Posterior cingulate gyrus (tissue), 11 donors: ENCODE measurements at places on chromosomes 7 and 10.
A peak's percentile ranks its signal among the peaks of the same experiment; 100 is the strongest.

DNA sequence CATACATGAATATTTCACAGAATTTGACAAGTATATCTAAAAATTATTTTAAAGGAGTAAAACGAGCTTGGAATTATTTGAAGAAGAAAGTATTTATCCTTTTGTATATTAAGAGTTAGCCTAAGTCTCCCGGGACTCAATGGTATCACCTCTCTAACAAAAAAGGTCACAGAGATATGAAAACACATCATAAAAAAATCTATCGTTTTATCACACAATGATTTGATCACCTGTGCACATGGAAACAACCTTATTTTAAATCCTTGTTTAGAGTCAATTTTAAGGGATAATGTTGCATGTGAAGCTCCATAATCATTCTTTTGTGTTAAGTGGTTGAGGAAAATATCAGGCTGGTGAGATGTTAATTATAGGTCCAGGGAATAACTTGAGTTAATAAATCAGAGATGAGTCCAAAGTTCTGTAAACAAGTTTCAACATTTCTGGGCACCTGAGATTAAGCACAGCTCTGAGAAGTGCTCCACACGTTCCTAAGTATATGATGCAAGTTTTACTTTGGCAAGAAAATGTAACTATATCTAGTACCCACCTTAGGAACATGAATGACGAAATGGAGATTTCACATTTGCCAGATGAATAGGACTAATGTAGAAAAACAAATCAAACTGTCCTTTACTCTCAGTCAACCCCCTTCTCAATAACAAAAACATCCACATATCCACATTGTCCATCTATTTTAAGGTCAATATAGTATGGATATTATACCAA is 148.5 kb upstream of the AKR1E2 start:
- DNase-seq, result no peak

GRCh38 chr10:2981361-2981801 is 86.0 kb upstream of the PFKP start:
- DNase-seq, result no peak

DNA sequence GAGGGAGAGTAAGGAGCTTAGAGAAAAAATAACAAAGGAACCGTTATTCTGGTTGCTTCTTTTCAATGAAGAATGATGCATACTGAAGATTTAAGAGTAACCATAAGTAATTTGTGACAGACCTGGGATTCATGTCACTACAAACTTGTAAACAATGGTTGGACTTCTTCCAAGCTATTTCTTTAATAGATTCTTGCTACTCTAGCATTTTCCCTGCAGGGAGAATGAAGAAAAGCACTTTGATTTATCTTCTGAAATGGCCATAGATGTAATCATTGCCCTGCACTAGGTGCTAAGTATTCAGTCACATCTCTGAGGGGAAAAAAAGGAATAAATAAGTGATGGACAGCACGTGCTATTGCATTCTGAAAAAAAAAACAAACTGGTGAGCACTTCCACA is 606.6 kb upstream of the LRRN3 start:
- no peak for DNase-seq

DNA sequence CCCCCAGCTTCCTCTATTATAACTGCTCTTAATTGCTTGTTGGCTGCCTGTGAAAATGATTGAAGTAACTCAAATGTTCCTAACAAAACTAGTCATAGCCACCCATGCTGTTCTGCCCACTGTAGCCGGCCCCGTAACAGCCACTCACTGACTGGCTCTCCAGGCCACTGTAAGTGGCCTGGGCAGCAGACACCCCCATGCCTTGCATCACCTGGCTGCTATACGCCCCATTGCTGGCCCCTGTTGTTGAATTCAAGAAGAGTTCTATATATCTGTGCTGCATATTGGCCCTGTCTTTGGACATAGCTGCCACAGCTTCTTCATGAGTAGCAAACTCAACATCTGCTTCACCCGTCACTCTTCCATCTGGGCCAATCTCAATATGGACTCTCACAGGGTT is 15.1 kb downstream of the FXYD4 start:
- DNase-seq, result no peak

DNA sequence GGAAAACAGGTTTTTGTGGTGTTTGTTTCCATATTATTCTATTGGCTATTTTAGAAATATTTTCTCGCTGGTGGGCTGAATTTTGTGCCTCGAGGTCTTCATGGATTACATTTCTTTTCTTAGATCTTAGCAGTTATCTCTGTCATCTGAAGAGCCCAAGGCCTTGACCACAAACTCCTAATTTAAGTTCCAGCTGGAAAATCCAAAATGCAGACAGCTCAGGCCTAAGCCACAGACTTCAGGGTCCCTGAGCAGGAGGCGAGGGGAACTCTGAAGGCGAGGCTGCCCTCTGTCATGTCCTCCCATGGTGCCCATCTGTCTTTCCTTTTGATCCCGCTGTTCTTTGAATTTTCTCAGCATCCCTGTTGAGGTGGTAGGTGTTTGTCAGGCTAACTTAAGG is 14.3 kb downstream of the DENND10 start:
- no peak for DNase-seq

GRCh38 chr7:32093415-32094408 is 23.5 kb upstream of the PDE1C start:
- DNase-seq, result no peak

GRCh38 chr7:116095396-116095795 is 64.8 kb upstream of the TFEC start:
- DNase-seq, result no peak

DNA sequence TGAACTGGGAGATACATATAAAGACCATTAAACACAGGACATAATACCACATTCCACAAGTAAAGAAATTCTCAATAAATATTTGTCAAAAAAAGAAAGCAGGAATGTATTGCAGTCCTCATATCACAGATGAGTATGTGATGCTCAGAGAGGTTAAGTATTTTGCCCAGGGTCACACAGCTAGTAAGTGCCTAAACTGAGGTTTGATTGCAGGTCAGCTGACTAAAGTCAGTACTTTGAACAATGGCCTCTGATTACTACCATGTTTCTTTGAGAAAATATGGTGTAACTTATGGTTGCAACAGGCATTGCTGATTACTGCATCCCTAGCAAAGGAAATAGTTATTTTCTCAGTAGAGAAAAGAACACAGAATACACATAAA is 267.1 kb downstream of the ELMO1 start:
- DNase-seq, result no peak

- no peak for DNase-seq
These were observed 1.6 kb downstream of the DLX6 start for GRCh38 chr7:97006816-97007582.

DNA sequence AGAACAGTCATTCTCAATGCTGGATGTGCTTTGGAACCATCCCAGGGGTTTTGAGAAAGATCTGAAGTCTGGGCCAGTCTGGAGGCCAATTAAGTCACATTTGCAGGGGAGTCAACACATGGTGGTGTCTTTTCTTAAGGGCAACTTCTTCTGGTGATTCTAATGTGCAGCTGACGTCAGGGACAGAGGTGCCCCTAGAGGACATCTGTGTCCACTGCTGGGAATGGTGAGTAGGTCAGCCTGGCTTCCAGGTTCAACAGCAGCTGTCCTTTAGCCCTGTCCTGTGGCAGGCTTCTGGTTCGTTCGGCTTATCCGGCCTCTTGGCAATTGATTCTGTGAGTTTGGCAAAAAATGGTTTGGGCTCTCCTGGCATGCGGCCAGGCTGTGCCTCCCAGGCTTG is 269.7 kb upstream of the HABP2 start:
- no peak for DNase-seq

DNA sequence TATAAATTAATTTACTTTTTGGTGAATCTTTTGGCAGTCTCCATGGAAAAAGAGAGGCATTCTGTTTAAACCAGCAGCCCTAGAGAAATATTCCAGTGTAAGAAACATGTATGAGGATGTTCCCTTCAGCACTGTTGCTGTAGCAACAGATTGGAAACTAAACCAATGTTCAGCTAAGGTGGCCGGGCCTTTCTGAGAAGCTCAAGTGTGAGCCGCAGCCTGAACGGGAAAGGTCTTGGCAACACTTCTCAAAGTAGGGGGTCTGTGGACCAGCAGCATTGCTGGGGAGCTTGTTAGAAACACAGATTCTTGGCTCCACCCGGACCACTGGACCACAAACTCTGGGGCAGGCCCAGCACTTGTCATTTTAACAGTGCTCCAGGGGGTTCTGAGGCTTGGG is 36.2 kb downstream of the RAMP3 start:
- DNase-seq, result peak; percentile 71

DNA sequence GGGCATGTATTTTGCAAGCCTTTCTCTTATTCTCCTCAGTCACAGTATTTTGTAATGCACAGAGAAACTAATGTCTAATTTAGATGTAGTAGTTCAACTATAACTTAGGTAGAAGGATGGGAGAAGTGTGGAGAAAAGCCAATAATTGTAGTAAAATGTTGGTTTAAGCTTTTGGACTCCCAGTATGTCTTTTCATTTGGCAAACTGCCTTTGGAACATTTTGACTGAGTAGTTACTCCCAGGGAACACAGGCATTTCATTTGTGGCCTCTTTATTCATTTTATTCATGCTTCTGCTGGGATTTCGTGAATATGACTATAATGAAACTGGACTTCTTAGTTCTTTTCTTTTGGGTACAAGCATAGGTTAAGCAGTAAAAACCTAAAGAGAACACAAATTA is 79.0 kb downstream of the EXOC4 start:
- DNase-seq, result no peak

DNA sequence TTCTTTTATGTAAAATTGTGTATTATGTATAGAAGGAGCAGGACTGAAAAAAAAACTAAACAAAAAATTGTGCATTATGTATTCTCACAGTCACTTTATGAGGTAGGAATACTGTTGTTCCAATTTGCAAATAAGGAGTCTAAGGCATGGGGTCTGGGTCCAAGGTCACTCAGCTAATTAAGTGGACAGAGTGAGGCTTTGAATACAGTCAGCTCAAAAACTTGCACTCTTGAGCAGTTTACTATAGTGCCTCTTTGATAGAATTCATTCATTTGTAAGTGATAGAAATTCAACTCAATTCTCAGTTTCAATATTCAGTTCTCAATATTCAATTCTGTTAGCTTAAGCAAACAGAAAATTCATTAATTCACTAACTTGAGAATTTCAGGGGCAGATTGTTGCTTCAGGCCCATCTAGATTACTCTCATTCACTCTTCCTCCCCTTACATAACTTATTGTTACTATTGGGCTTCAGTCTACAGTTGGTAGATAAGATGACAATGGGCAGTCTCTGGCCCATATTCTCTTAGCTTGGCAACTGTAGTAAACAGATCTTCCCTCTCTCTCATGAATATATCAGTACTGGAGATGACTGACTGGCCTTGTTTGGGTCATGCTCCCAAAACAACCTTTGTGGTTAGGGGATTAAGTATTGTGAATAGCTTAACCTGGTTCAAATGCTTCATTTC is 86.6 kb downstream of the BTAF1 start:
- no peak for DNase-seq

GRCh38 chr10:92572362-92573090 is 1.4 kb downstream of the IDE start:
- no peak for DNase-seq

GRCh38 chr10:102673819-102674511 is 29.7 kb downstream of the TRIM8 start:
- DNase-seq, result peak; percentile 93

- no peak for DNase-seq
These were observed 131.4 kb downstream of the BAMBI start for GRCh38 chr10:28808693-28809092.

- DNase-seq, result no peak
These were observed 2.9 kb upstream of the PALD1 start for GRCh38 chr10:70475661-70476060.

GRCh38 chr10:114714281-114714741 is 56.2 kb upstream of the ABLIM1 start:
- DNase-seq, result no peak

DNA sequence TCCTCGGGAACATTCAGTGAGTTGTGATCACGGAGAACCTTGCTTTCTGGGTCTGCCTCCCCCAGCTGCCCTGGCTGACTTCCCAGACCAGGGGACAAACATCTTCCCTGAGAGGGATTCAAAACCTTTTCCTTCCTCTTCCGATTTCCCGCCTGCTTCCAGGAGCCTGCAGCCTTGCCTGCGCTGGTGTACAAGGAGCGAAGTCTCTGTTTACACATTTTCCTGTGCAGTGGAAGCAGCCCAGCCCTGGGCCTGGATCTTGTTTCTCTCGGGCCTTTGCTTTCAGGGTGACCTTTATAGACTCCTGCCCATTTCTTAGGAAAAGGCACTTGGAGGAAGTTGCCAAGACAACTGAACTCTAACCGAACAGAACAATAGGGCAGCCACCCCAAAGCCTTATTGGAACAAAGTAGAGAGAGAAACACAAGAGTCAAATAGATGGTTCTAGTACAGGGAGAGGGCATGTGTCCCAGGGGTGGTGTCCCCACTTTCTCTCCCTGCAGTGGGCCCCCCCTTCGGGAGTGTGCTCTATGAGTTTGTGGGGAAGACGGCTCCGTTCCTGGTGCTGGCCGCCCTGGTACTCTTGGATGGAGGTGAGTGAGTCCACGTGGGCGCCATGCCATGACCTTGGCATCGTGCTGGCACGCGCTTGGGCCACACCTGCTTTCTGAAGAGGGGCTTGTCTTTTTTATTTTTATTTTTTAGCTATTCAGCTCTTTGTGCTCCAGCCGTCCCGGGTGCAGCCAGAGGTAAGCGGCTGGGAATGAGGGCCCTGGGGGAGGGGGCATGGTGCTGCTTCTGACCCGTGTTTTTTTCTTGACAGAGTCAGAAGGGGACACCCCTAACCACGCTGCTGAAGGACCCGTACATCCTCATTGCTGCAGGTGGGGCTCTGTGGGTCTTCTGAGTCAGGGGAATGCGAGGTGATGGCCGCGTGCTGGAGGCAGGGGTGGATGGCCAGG is 14.1 kb downstream of the SLC18A2 start:
- no peak for DNase-seq

GRCh38 chr7:40979296-40979695 is 723.6 kb downstream of the INHBA start:
- no peak for DNase-seq

DNA sequence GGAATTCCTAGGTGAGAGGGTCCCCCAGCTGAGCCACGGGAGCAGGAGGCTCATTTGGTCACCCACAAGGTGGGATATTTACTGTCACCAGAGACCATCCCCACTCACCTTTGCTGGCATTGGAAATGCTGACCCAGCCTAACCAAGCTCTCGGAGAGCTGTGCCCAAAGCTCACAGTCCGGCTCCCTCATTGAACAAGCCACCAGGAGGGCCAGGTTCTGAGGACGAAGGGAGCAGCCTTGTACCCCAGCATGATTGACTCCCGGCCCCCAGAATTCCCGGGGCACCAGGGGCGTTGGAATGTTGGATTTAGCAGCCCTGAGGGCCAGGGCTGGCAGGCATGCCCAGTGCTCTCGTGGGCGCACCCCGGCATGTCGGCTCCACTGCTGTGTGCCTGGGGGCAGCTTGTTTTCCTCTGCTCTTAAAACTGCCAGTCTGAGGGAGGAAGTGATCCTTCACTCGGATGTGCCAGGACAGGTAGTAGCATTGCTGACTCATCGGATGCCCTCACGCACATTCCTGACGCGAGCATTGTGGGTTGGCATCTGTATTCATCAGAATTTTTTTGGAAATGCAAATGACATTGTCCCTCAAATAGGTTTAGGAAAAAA is 23.3 kb downstream of the CLIP2 start:
- no peak for DNase-seq

GRCh38 chr10:44465401-44466115 is 80.7 kb upstream of the CXCL12 start:
- DNase-seq, result no peak
